ENCODE measurements at places on chromosomes 3 and 15.
A peak's percentile ranks its signal among the peaks of the same experiment; 100 is the strongest.

DNA sequence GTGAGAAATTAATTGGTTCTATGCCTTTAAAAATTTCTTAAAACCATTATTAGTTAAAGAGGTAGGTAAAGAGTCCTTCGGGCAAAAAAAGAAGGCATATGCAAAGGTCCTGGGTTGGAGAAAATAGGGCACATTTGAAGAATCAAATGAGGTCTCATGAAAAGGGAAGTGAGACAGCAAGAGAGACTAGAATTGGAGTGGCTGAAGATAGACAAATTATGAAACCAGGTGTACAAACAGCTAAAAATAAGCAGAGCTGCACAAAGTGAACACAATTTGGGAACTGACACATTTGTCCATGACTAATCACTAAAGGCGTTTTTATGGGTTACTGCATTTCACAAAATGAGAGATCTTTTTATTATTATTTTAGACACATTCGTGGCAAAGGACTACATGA is 581.2 kb downstream of the PYDC2 start:
- H3K4me1 ChIP-seq = no peaks in the 10 kb centered on the region
- no peaks in the 10 kb centered on the region for H3K27me3 ChIP-seq
- H3K4me3 ChIP-seq = no peak overlapping the region
- no peaks in the 10 kb centered on the region for H3K36me3 ChIP-seq

DNA sequence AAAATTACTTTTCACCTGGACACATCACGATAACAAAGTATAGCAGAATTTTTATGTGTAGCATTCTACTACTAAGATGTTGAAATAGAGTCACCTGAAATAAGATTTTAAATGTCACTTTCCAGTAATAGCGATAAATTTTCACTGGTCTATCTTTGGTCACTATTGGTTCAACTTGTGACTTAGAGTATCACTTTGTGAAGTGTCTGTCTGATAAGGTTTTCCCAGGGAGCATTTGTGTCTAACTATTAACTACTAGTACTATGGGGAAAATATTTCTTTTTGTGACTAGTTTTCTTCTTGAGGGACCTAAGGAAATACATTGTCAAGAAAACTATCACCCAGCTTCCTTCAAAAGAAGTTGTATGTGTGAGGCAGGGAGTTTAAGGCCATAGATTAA is 11.0 kb downstream of the TRPC1 start:
- no peaks in the 10 kb centered on the region for H3K27me3 ChIP-seq
- H3K36me3 ChIP-seq = no peaks in the 10 kb centered on the region
- no peak overlapping the region for H3K4me3 ChIP-seq
- DNase-seq = no peak

- H3K4me3 ChIP-seq = no peak overlapping the region
- H3K27me3 ChIP-seq = no peaks in the 10 kb centered on the region
- no peak for DNase-seq
- no peaks in the 10 kb centered on the region for H3K36me3 ChIP-seq
- no peaks in the 10 kb centered on the region for H3K4me1 ChIP-seq
These were observed 52.2 kb downstream of the CMTM6 start for GRCh38 chr3:32450426-32450825.

GRCh38 chr3:145719114-145719513 is 441.9 kb downstream of the PLOD2 start:
- no peak overlapping the region for H3K27ac ChIP-seq
- H3K36me3 ChIP-seq = no peaks in the 10 kb centered on the region
- H3K27me3 ChIP-seq = no peaks in the 10 kb centered on the region
- H3K4me1 ChIP-seq = no peaks in the 10 kb centered on the region

DNA sequence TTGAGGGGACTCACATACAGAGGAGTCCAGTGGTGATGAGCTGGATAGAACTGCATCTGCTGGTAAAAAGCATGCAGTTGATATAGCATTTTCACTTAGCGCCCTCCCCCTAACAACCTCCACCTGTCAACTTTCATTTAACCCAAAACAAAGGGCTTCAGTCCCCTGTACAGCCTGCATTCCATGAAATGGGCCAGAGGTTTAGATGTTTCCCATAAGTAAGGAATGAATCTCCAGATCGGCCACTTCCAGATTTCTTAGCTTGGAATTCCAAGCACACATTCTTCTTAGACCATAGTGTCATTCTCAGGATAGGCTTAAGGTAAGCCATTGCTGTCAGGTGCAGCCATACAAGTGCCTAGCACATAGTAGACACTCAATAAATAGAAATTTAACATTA is 32.9 kb upstream of the BFSP2 start:
- H3K27me3 ChIP-seq = no peaks in the 10 kb centered on the region
- no peaks in the 10 kb centered on the region for H3K36me3 ChIP-seq
- H3K4me1 ChIP-seq = no peaks in the 10 kb centered on the region

- H3K27me3 ChIP-seq = no peaks in the 10 kb centered on the region
- H3K4me3 ChIP-seq = no peak overlapping the region
- DNase-seq = no peak
These were observed 165.1 kb upstream of the COL8A1 start for GRCh38 chr3:99473321-99473751.

GRCh38 chr15:69159805-69160140 is 662 bp upstream of the GLCE start:
- no peaks in the 10 kb centered on the region for H3K36me3 ChIP-seq
- no peak for DNase-seq
- peak overlapping the region; percentile 72 for H3K4me3 ChIP-seq
- H3K27ac ChIP-seq = no peak overlapping the region
- H3K4me1 ChIP-seq = peaks cover 3% of the 10 kb centered on the region

- H3K36me3 ChIP-seq = no peaks in the 10 kb centered on the region
- DNase-seq = no peak
- no peaks in the 10 kb centered on the region for H3K4me1 ChIP-seq
These were observed 656.0 kb upstream of the GRM7 start for GRCh38 chr3:6204891-6205290.

DNA sequence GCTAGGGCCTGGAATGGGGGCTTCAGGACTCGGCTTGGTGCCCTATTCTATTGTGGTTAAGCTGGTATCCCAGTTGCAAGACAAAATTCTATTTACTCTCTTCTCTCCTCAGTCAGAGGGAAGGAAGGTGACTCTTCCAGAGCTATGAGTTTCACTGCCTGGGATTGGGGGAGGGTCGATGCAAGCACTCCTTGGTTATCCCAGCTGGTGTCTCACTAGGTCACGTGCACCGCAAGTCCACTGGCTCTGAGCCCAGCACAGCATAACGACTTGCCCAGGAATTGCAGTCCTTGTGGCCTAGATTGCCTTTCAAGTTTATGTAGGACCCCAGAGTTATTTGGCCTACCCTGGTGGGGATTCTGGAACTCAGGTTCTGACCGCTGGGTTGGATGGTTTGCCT is 958.8 kb downstream of the IGSF11 start:
- no peak overlapping the region for H3K27ac ChIP-seq
- H3K4me3 ChIP-seq = no peak overlapping the region
- no peaks in the 10 kb centered on the region for H3K36me3 ChIP-seq
- H3K27me3 ChIP-seq = no peaks in the 10 kb centered on the region
- DNase-seq = no peak

DNA sequence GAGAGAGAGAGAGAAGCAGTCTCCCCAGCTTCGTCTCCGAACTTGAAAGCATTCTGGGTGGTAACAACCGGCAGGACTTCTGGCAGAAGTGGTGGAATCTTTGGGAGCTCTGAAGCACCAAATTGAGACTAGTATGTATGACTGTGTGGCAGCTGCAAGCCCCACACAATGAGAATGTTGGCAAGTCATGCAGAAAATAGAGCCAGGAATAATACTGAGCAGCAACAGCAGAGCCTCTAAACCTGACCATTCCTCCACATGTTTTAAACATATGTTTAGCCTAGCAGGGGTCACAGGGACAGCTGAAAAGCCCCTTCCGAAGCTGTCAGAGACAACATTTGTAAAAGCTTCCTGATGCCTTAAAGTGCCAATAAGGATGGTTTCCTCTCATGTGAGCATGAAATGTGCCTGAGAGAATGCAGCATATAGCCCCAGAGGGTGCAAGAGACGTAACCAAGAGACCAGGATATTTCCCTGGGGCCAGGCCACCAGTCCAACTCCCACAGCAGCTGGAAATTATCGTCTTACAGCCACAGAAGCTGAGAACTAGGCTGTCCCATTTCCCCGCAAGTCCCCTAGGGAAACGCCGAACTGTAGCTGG is 178.6 kb upstream of the CCDC54 start:
- no peaks in the 10 kb centered on the region for H3K27me3 ChIP-seq
- peaks cover 18% of the 10 kb centered on the region for H3K4me1 ChIP-seq
- no peak overlapping the region for H3K4me3 ChIP-seq

DNA sequence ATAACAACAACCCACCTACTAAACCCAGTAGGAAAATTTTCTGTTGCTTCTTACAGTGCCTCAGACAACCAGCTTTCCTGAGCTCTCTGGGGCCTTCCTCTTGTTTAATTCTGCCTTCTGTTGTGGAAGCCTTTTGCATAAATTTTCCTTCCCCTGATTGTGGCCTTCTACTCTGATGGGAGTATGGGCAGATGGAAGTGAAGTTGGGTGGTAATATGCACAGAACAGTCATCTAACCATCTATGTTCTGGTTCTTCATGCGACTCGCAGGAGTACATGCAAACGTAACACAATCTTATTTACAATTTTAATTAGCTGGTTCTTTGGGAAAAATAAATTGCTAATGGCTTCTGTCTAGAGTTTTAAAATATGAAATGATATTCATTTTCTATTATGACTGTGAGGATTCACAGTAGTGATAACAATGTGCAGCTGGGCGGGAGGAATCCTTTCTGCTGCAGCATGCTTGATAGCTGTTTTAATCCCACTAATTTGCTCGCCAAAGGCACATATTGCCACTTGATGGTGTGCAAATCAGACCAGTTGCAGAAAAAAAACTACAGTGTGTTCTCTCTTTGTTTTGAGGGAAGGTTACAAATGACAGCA is 311.5 kb upstream of the ROPN1 start:
- H3K4me1 ChIP-seq = no peaks in the 10 kb centered on the region
- H3K27ac ChIP-seq = no peak overlapping the region
- no peaks in the 10 kb centered on the region for H3K36me3 ChIP-seq
- DNase-seq = no peak
- no peak overlapping the region for H3K4me3 ChIP-seq

DNA sequence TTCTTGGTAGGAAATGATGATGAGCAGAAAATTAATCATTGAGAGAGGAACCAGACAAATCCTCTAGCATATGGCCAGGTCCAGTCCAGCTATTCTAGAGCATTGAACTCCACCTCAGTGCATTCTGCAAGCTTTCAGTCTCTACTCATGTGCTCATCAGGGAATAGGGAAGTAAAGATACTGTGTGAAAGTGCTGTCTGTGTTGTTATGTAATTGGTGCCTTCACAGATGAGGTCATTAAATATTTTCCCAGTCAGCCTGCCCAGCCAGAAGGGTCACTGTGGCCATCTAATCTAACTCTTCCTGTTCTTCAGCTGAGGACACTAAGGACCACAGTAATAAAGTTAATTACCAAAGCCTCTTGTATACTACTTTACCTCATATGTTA is 28.2 kb downstream of the C3orf62 start:
- peaks cover 10% of the 10 kb centered on the region for H3K4me1 ChIP-seq
- H3K4me3 ChIP-seq = no peak overlapping the region

GRCh38 chr3:159711560-159712333 is 276.9 kb upstream of the IL12A start:
- peaks cover 9% of the 10 kb centered on the region for H3K4me1 ChIP-seq
- DNase-seq = peak; percentile 78
- H3K4me3 ChIP-seq = no peak overlapping the region
- H3K27ac ChIP-seq = peak overlapping the region; percentile 65
- H3K27me3 ChIP-seq = no peaks in the 10 kb centered on the region

DNA sequence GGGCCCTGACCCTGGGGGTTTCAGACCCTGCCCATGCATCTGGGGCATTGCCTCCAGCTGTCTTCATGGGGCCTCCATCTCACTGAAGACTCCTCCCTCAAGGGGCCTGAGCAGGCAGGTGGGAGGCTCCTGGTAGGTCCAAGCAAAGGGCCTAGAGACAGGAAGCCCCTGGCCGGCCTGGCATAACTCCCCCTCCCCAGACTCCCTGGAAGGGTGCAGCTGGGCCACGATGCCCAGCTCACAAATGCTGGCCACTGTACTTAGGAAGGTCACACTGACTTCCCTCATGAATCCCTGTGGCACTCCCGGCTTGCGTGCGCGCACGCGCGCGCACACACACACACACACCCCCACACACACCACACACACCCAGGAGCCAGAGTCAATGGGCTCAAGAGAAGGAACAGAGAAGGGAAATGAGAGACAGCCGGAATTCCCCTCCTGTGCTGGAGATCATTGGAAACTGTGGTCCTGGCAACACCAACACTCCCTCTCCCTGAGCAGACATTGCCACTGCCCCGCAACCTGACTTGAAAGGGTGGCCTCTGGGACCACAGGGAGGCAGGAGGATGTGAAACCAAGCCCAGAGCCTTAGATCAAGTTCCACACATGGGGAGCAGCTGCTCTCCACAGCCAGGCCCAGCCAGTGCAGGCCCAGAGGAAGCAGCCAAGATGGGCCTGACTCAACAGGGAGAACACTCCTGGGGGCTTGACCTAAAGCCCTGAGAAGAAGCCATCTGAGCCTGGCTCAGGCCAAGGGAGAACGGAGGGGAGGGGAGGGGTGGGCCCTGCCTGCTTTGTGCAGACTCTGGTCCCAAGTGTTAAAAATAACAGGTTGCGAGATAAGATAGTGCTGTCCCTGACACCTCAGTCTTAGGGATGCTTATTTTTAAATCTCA is 69.7 kb downstream of the SCN5A start:
- H3K27ac ChIP-seq = peak overlapping the region; percentile 90
- peaks cover 86% of the 10 kb centered on the region for H3K4me1 ChIP-seq
- peaks cover under 1% of the 10 kb centered on the region for H3K36me3 ChIP-seq
- H3K4me3 ChIP-seq = no peak overlapping the region

GRCh38 chr15:90009301-90010022 is 8.3 kb downstream of the ZNF710 start:
- no peak overlapping the region for H3K4me3 ChIP-seq
- H3K27ac ChIP-seq = no peak overlapping the region

DNA sequence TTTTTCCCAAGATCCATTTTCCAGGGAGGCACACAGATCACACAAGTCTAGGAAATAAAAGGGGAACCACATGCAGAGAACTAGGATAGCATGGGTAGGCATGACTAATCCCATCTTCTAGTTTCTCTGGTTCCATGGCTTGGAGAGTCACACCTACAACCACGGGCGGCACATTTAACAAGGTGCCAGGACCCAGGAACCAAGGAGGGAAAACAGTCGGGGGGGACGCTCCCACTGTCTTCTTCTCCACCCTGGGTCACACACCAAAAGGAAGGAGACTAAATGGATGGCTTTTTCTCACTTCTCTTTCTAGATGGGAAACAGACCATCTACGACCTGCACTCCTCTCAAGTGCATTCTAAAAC is 4.6 kb upstream of the SMCO1 start:
- peaks cover 4% of the 10 kb centered on the region for H3K4me1 ChIP-seq
- DNase-seq = no peak
- H3K4me3 ChIP-seq = no peak overlapping the region
- no peaks in the 10 kb centered on the region for H3K36me3 ChIP-seq
- H3K27ac ChIP-seq = no peak overlapping the region

- H3K36me3 ChIP-seq = no peaks in the 10 kb centered on the region
- no peaks in the 10 kb centered on the region for H3K27me3 ChIP-seq
- no peak overlapping the region for H3K4me3 ChIP-seq
These were observed 233.8 kb downstream of the ZNF385D start for GRCh38 chr3:21517184-21517583.

DNA sequence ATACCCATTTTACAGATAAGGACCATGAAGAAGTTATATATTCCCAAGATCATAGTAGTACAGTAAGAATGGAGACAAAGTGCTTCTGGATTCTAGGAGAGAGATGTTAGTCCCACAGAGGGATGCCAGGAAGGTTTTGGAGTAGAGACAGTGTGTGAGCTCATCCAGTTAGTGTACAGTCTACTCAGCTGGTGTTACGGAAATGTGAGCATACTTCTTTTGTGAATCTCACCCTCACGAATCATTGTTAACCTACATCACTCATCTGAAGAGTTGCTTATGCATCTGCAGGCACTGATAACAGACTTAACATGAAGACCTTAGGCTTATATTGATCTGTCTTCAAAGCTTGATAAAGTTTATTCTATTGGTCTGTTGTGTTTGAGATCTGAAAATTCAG is 106.6 kb upstream of the PTPRG start:
- DNase-seq = no peak
- no peak overlapping the region for H3K4me3 ChIP-seq
